ENCODE measurements at places on chromosomes 16 and 17. TPM values are rescaled to one million over a fixed set of nuclear protein-coding genes. Genes with fewer than 3 reads are reported as not detected.

DNA sequence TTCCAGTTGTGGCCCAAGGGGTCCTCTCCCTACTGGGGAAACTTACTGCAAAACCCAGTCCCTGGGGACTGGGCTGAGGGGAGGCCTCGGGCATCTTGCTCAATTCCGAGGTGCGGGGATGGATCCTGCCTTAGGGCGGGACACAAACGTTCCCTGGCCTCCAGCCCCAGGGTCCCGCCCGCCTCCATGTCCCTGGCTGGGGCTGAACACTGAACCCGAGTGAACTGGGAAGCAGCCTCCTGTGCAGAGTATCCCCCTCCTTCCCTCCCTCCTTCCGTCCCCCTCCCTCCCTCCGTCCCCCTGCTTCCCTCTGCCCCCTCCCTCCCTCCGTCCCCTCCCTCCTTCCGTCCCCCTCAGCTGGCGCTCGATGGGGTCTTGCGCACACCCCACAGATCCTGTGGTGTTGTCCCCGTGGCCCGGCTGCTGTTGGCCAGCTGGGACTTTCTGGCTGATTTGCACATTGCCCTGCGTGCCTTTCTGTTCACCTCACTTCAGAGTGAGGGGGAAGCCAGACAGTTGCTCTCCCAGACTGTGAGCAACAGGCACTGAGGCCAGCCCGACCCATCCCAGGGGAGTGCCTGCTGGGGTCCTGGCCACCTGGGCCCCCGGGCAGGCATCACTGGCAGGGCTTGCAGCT, 5.5 kb downstream of the TRAF7 start:
- DNase-seq = no peak

DNA sequence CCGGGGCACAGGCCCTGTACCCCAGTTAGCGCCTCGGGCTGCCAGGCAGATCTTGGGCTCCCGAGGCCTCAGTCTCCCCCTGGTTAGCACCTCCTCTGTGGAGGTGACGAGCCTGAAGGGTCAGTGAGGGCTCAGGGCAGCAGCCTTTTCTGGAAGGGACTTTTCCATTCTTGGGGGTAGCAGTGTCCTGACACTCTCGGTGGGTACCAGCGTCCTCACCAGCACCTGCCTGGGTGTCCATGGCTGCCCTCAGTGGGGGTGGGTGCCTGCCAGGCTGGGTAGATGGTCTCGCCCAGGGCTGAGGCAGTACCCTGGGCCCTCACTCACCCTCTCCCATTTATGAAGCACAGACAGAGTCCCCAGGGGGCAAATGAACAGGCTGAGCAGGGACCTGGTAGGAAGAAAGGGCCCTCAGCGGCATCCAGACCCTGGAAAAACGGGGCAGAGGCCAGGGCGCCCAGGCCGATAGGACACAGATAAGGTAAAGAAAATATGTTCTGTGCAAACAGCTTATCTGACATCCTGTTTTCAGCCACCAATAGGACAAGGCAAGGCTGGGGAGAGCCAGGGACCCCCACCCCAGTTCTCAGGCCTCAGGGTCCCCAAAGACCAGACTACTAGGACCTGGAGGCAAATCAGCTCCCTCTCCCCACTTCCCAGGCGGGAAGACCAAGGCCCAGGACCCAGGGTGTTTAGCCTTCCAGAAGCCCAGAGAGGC, 50.9 kb downstream of the ZFPM1 start:
- no peak for DNase-seq

DNA sequence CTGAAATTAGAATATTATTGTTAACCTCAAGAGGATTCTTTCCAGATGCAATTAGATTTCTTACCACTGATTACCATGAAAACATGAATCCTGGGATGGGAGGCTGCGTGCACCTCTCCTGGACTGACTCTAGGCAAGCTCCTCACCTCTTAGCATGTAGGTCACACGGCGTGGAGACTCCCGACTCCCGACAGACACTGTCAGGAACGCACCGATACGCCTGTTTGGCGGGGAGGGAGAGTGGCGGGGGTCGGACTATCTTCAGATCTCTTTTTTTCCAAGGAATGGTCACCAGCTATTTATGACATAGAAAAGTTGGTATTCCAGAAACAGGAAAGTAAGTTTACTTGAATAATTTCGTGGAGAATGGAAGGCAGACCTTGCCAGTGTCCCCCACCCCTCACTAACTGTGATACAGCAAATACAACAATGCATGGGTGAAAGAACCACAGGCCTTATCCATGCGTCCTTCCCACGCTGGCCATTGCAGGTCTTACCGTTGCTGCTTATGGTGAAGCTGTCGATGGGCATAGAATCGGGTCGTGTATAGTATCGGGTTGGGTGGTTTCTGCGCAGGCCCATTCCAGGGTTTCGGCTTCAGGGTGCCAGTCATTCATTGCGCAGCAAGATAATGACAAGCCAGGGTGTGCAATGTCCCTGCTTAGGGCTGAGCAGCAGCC, 62.6 kb upstream of the ENDOV start:
- DNase-seq = no peak

DNA sequence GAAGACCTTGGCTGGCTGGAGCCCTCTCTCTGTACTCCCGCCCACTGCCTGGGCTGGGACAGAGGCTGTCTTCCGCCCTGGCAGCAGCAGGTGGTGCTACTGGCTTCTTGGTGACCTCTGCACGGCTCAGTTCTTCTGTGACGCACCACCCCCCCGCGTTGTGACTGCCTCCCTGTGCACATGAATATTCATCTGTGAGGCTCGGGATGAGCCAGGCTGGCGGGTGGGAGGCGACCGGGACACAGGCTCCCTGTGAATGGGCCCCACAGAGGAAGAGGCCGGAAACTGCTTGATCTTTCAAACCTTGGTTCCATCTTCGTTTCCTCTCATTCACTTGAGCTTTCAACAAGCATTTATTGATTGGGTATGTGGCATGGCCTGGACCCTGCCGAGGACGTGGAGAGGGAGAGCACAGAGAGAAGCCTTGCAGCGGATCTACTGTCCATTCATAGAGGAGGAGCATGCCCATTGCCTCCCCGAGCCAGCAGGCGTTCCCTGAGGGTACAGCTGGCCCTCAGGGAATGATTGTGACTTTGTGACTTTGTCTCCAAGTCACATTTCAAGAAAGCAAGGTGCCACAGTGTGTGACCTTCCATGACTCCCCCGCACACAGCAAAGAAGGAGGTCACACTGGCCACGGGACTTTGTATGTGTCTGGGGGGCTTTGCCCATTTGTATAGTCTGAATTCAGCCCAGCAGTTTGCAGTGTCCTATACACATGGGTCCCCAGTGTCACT, 45.0 kb downstream of the B9D1 start:
- DNase-seq = peak; percentile 22

KIF19 gene
- not detected for total RNA-seq

KIF2B gene
- not detected for total RNA-seq

CLDN7 gene
- total RNA-seq = 13.2 TPM

C17orf67 gene
- 0.50 TPM for total RNA-seq
